Neural crest cell (in vitro differentiated cells): ENCODE measurements at places on chromosomes 6 and 20. TPM values are rescaled to one million over a fixed set of nuclear protein-coding genes. Genes with fewer than 3 reads are reported as not detected.

GRCh38 chr6:118869894-118870589 is 23.9 kb upstream of the ASF1A start:
- H3K4me1 ChIP-seq, result no peaks in the 10 kb centered on the region
- no peak for DNase-seq
- no peak overlapping the region for H3K4me3 ChIP-seq
- no peak overlapping the region for H3K27ac ChIP-seq
- peaks cover 38% of the 10 kb centered on the region for H3K36me3 ChIP-seq

- no peak overlapping the region for H3K27ac ChIP-seq
- peaks cover 34% of the 10 kb centered on the region for H3K4me1 ChIP-seq
- no peak for DNase-seq
- H3K4me3 ChIP-seq, result no peak overlapping the region
These were observed 83.5 kb downstream of the WASF1 start for GRCh38 chr6:110095935-110096334.

DNA sequence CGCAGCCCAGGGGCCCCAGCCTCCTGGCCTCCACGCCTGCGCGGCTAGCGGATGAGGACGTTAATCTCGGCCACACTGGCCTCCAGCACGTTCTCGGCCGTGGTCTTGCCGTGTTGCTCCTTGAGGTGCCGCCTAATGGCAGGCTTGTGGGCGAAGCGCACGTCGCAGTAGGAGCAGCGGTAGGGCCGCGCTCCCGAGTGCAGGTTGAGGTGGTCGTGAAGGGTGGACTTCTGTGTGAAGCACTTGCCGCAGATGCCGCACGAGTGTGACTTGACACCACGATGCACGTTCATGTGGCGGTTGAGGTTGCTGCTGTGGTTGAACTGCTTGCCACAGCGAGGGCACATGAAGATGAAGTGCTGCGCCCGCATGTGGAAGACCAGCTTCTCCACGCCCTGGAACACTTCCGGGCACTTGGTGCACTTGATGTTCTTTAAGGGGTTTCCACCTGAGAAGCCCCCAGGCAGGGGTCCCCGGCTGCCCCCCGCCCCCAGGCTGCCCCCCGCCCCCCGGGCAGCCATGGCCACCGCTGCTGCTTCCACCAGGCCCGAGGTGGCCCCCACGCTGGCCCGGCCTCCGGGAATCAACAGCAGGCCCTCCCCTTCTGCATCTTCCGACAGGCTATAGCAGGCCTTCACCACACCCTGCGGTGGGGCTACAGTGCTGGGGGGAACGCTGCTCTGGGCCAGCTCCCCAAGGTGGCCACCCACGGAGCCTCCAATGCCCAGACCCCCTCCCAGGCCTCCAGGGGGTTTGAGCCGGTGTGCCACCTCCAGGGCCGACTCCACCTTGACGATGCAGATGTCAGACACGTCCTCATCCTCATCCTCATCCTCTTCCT is 1.8 kb downstream of the ZBTB12 start:
- peaks cover 44% of the 10 kb centered on the region for H3K4me1 ChIP-seq
- no peak overlapping the region for H3K27ac ChIP-seq
- peak overlapping the region; percentile 95 for H3K4me3 ChIP-seq
- no peak for DNase-seq

GRCh38 chr6:125273965-125274364 is 27.8 kb downstream of the HDDC2 start:
- no peak overlapping the region for H3K27ac ChIP-seq
- DNase-seq, result no peak
- no peaks in the 10 kb centered on the region for H3K27me3 ChIP-seq

GRCh38 chr6:45002390-45003105 is 325.6 kb upstream of the RUNX2 start:
- no peaks in the 10 kb centered on the region for H3K36me3 ChIP-seq
- H3K4me1 ChIP-seq, result no peaks in the 10 kb centered on the region
- no peak overlapping the region for H3K4me3 ChIP-seq
- no peak overlapping the region for H3K27ac ChIP-seq
- H3K27me3 ChIP-seq, result no peaks in the 10 kb centered on the region

APCDD1L gene
- not detected in 2 replicates for total RNA-seq

- H3K27ac ChIP-seq, result no peak overlapping the region
- no peak for DNase-seq
- no peaks in the 10 kb centered on the region for H3K36me3 ChIP-seq
- H3K4me1 ChIP-seq, result no peaks in the 10 kb centered on the region
- no peak overlapping the region for H3K4me3 ChIP-seq
These were observed 51.4 kb upstream of the BLCAP start for GRCh38 chr20:37579106-37579505.

- H3K27ac ChIP-seq, result no peak overlapping the region
- no peak for DNase-seq
These were observed 23.7 kb downstream of the CST1 start for GRCh38 chr20:23727016-23727415.

GRCh38 chr6:124868481-124868880 is 93.8 kb upstream of the RNF217 start:
- no peak overlapping the region for H3K27ac ChIP-seq
- no peaks in the 10 kb centered on the region for H3K4me1 ChIP-seq
- DNase-seq, result no peak

- no peaks in the 10 kb centered on the region for H3K36me3 ChIP-seq
- no peak for DNase-seq
- no peak overlapping the region for H3K4me3 ChIP-seq
- no peak overlapping the region for H3K27ac ChIP-seq
- H3K4me1 ChIP-seq, result no peaks in the 10 kb centered on the region
These were observed 27.9 kb downstream of the SDCBP2 start for GRCh38 chr20:1301031-1301529.

GRCh38 chr6:154878871-154879491 is 116.1 kb upstream of the TIAM2 start:
- H3K4me3 ChIP-seq, result no peak overlapping the region
- H3K36me3 ChIP-seq, result peaks cover 12% of the 10 kb centered on the region
- DNase-seq, result no peak
- H3K27me3 ChIP-seq, result no peaks in the 10 kb centered on the region
- H3K4me1 ChIP-seq, result peaks cover 37% of the 10 kb centered on the region
- H3K27ac ChIP-seq, result no peak overlapping the region

- no peaks in the 10 kb centered on the region for H3K36me3 ChIP-seq
- no peak overlapping the region for H3K4me3 ChIP-seq
- H3K4me1 ChIP-seq, result no peaks in the 10 kb centered on the region
- H3K27ac ChIP-seq, result no peak overlapping the region
These were observed 160.6 kb downstream of the TMEM200A start for GRCh38 chr6:130526466-130526865.

- H3K4me3 ChIP-seq, result no peak overlapping the region
- H3K27me3 ChIP-seq, result no peaks in the 10 kb centered on the region
- no peak overlapping the region for H3K27ac ChIP-seq
These were observed 116.3 kb downstream of the SNX5 start for GRCh38 chr20:17852323-17852722.

GRCh38 chr6:41996997-41997396 is 53.3 kb upstream of the TAF8 start:
- no peaks in the 10 kb centered on the region for H3K4me1 ChIP-seq
- no peak overlapping the region for H3K4me3 ChIP-seq
- no peaks in the 10 kb centered on the region for H3K27me3 ChIP-seq
- no peak overlapping the region for H3K27ac ChIP-seq
- no peaks in the 10 kb centered on the region for H3K36me3 ChIP-seq

XKR7 gene
- total RNA-seq, result 4.5 and 4.9 TPM in 2 replicates
